ENCODE measurements at places on chromosomes 1 and 21.

DNA sequence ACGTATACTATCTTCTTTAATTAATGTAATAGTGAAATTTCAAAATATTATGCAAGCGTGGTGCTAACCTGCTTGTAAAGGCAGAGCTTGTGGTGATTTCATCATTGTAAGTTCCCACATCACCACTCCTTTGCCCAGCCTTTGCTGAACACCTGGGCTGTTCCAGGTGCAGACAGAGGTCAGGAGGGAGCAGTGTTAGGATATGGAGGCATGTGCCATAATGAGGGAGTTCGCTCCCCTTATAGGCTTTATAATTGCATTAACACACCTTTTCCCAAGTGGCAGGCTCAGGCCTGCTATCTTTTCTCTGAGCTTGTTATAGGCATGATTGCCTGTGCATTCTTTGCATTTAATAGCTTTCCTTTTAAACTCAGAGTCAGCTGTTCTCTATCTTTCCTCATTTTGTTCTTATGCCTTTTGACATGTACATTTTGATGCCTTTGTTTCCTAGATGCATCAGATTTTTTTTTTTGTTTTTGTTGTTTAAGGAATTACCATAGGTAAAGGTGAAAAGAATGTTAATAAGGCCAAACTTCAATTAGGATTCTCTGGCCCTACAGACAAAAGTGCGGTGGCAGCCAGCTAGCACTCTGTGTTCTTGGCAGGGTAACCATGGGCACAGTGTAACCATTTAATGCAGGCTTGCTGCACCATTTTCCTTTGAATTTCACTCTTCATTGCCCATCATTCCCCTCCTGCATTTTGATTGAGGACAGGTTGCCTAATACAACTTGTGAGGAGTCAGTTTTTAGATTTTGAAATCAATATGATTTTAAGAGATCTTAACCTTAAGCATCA is 12.6 kb downstream of the NPL start:
- DNase-seq, result no peak

DNA sequence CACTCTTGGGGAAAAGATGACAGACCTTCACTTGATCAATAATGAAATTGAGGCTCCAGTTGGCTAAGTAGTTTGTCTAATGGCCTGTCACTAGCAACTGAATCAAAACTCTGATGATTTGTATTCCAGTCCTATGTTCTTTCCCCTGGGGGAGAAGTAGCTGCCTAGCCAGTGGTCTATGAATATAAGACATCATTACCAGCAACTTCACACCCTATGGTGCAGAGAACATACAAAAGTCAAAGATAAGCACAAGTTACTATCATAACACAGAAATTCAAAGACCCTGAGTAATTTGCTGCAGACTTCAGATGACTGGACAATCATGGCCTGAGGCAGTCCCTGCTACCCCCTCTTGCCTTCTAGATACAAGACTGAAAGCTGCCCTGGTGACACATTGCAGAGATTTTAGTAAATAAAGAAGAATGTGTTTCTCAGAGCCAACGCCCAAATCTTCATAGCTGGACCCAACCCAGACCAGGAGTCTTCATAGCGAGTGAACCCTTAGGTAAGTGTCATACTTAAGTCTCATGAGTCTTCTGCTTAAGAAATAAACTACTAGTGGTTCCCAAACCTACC is 993 bp downstream of the PDZK1 start:
- DNase-seq, result no peak

GRCh38 chr21:34858559-34858958 is 189.8 kb downstream of the CLIC6 start:
- DNase-seq, result no peak

- no peak for DNase-seq
Measured at GRCh38 chr1:156667610-156667967, 9.6 kb downstream of the NES start.

- DNase-seq, result no peak
Measured at GRCh38 chr1:1894354-1895059, 3.6 kb upstream of the GNB1 start.

GRCh38 chr1:235669277-235669676 is 19.7 kb upstream of the GNG4 start:
- no peak for DNase-seq

DNA sequence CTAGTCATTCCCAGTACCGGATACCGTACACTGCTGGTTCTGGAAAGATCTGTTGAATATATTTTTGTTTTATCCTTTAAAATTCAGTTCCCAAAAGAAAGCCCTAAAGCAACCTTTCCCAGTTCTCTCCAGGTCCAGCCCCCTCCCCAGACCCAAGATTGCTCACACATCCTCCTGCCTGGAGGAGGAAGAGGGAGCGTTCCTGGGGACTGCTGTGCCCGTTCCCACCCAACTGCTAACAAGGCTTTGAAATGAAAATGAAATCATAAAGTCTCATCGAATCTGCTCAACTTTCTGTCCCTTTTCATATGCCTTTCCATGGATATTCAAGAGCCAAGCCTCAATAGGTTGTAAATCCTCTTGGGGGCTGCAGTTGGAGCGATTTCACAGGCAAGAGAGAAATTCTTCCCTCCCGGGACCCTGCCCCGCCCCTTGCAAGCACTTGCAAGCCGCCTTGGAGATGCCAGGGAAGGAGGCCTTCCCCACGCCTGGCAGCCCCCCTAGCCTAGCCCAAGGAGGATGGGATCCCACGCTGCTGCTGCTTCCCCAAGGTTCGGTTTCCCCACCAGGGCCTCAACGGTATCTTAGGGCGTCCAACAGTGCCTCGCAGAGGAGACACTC is 113.2 kb upstream of the CACHD1 start:
- DNase-seq, result no peak

- no peak for DNase-seq
Measured at GRCh38 chr1:43004587-43005459, 46.2 kb upstream of the SLC2A1 start.

- no peak for DNase-seq
Measured at GRCh38 chr1:46557403-46557802, 6.0 kb upstream of the KNCN start.

- no peak for DNase-seq
Measured at GRCh38 chr1:163320891-163321290, 863 bp upstream of the NUF2 start.

DNA sequence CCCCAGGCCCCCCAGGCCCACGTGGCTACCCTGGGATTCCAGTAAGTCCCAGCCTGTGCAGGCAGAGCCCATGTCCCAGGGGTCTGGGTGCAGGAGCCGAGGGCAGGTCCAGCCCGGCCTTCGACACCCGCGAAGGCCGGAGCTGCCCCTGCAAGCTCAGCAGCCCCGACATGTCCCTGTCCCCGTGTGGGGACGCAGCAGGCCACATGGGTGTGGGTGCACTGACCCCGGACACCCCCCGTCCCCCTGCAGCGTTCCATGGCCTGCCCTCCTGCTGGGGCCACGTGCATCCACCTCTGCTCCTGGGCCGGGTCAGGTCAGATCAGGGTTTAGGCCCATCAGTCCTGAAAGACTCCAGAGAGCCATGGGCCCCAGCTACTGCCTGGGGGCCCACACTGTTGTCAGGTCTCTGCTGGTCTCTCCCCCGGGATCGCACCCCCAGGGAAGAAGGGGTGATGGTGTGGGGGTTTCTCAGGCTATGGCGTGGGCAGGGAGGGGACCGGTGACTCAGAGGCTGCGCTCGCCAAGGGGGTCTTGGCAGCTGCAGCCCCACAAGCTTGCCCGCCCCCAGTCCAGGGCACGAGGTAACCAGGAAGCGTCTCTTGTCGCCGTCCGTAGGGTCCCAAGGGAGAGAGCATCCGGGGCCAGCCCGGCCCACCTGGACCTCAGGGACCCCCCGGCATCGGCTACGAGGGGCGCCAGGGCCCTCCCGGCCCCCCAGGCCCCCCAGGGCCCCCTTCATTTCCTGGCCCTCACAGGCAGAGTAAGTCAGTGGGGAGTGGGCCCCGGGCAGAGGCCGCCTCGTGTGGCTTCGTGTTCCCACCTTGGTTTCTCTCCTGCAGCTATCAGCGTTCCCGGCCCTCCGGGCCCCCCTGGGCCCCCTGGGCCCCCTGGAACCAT is 37.5 kb downstream of the SLC19A1 start:
- DNase-seq, result no peak

DNA sequence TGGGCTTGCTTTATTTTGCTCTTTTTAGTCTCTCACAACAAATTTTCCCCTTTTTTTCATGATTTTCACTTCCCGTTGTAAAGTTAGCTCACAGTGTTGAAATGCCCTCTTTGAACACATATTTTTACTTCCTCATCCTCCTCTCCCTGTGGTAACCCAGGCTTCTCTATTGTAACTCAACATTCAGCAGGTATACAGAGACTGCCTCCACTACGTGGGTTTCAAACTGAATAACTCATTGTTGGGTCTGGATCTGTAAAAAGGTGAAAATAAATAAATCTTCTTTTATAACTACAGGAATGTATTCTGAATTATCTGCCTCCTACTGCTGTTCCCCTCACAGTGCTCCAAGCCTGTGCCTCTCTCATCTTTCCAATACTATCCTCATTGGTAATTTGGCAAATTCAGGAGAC is 166.4 kb downstream of the RUNX1 start:
- DNase-seq, result peak; percentile 9

GRCh38 chr1:202221911-202222909 is 28.6 kb downstream of the LGR6 start:
- DNase-seq, result no peak

GRCh38 chr1:96674915-96675314 is 46.7 kb upstream of the PTBP2 start:
- DNase-seq, result no peak

DNA sequence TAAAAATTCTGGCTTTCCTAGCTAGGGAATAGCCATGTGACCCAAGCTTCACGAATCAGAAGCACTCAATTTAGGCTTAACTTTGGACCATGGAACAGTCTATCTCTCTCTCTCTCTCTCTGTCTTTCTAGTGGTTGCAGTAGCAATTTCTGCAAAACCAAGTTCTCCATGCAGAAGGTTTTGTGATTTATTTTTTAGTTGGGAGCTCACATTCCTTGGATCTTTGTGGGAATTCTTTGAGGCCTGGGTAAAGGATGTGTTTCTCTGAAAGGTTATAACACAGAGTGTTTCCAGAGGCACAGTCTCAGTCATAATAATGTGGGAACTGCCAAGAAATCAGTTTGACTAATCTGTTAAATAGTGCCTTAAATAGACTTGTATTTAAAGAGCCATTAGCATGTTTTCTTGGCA is 112.3 kb upstream of the COL11A1 start:
- DNase-seq, result no peak

DNA sequence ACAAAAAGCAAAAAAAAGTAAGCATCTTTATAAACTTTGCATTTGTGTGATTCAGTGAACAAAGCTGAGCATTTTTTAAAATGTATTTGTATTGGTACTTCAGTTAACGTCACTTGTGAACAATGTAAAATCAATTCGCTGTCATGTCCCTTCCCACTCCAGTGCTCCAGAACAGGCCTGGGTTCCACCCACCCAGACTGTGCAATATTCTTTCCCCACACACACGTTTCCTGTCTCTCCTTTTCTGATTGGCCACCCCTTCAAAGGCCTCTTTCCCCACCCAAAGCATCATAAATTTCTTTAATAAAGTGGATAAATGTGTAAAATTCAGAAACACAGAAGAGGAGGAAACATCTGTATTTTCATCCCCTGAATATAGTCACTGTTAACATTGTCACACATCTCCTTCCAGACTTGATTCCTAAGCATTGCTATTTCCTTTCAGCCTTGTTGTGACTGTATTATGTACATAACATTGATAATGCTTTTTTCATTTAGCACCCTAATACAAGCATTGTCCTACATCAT is 12.0 kb downstream of the CLEC20A start:
- no peak for DNase-seq

DNA sequence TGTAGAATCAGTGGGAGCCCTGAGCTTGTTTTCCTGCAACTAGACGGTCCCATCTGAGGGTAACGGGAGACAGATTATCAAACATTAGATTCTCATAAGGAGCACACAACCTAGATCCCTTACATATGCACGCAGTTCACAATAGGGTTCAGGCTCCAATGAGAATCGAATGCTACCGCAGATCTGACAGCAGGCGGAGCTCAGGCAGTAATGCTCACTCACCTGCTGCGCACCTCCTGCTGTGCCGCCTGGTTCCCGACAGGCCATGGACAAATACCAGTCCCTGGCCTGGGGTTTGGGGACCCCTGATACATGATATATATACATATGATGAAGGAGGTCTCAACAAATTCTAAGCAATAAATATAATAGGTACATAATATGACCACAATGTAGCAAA is 19.7 kb upstream of the SMIM12 start:
- no peak for DNase-seq

- DNase-seq, result no peak
Measured at GRCh38 chr1:57782357-57782756, 358.5 kb upstream of the DAB1 start.

- no peak for DNase-seq
Measured at GRCh38 chr1:205118752-205119151, 3.0 kb downstream of the RBBP5 start.

GRCh38 chr21:43322311-43322710 is 104.6 kb downstream of the SIK1 start:
- no peak for DNase-seq

- no peak for DNase-seq
Measured at GRCh38 chr1:179968284-179968993, 13.8 kb downstream of the CEP350 start.

- DNase-seq, result no peak
Measured at GRCh38 chr1:157315544-157315943, 177.3 kb upstream of the ETV3 start.

DNA sequence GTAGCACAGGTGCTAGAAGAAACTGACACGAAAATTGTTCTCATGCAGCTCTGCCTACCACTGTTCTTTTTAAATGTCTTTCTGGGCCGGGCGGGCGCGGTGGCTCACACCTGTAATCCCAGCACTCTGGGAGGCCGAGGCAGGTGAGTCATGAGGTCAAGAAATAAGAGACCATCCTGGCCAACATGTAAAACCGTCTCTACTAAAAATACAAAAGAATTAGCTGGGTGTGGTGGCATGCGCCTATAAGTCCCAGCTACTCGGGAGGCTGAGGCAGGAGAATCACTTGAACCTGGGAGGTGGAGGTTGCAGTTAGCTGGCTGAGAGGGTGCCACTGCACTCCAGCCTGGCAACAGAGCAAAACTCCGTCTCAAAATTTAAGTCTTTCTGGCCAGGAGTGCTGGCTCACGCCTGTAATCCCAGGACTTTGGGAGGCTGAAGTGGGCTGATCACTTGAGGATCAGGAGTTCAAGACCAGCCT is 947 bp upstream of the RIT1 start:
- no peak for DNase-seq

- no peak for DNase-seq
Measured at GRCh38 chr1:211639475-211640300, 35.7 kb downstream of the NEK2 start.

DNA sequence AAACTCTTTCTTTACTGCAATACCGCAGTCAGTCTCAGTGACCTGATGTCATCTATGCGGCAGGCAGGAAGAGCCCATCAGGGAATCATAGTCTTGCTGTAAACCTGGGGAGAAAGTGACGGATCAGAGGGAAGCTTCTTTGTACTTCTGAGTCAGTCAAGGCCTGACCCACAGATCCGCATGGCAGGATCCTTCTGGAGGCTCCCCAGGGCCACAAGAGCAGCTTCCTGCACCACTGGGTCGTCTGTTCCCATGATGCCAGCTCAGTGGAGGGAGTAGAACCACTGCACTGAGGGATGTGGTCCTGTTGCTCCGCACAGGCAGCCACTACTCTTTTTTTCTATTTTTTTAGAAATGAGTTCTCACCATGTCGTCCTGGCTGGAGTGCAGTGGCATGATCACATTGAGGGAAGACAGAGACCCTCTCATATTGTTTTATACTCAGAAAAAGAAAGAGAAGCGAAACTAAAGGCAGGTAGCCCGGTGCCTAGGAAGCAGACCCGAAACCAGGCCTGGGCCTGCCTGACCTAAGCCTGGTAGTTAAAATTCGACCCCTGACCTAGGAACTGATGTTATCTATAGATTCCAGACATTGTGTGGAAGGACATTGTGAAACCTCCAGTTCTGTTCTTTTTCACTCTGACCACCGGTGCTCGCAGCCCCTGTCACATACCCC is 6.3 kb upstream of the ERVH48-1 start:
- no peak for DNase-seq

- no peak for DNase-seq
Measured at GRCh38 chr1:60621368-60621851, 461.0 kb upstream of the NFIA start.
